Activated gamma-delta T cell treated with Interleukin-2 at 50 U/mL for 16 hours (primary cell): ENCODE measurements at places on chromosomes 12 and 14.

GRCh38 chr14:51023964-51024363, 70.9 kb downstream of the TRIM9 start:
- DNase-seq: no peak

DNA sequence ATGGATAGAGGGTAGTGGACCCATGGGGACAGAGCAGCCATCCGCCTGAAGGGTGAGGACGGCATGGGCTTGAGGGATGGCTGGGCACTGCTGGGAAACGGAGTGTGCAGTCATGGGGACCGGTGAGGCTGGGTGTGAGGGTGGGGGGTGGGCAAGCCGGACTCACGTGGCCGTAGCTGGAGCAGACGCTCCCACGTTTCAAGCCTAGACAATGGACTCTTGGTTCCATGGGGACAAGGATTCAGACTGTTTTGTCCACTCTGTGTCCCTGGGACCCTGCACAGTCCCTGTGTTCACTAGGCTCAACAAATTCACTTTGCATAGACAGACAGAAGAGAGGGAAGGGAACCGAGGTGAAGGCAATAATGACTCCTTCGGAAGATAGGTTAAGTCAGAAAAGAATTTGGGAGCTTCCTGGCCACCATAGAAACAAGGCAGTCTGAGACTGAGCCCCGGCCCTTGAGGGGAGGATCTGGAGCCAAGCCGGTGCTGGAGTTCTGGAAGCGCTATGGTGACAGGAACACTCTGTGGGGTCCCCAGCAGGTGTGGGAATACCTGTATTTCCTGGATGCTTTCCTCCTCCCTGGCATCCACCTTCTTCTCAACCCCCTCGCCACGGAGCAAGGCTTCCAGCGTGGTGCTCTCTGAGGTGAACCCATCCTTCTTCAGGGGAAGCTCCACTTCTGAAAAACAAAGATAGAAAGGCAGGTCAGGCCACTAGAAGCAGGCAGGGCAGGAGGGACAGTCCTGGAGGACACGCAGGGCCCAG, 162.5 kb downstream of the DPF3 start:
- DNase-seq: no peak

GRCh38 chr12:89208661-89209096, 143.6 kb downstream of the DUSP6 start:
- no peak for DNase-seq

GRCh38 chr12:115323223-115323905, 639.4 kb upstream of the TBX3 start:
- no peak for DNase-seq

GRCh38 chr12:120835304-120835612, 68.9 kb downstream of the SPPL3 start:
- DNase-seq: no peak

DNA sequence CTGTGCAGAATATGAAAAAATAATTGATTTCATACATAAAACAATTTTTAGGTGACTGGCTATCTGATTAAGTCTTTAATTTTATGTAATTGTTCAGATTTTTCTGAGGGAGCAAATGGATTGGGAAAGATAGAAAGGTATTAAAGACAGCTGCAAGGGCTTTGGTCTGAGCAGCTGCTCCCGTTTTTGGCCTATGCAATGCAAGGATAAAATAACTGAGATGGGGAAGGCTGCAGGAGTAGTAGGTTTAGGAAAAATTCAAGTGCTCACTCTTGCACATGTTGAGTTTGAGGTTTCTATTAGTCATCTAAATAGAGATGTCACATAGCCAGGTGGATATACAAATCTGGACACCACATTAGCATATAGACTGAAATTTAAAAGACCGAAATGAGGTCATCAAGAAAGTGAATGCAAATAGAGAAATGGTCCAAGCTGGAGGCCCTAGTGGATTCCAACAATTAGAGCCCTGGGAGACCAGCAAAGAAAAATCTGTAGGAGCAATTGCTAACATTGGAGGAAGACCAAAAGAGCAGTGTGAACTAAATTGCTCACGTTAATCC, 144.0 kb downstream of the PPFIA2 start:
- no peak for DNase-seq

DNA sequence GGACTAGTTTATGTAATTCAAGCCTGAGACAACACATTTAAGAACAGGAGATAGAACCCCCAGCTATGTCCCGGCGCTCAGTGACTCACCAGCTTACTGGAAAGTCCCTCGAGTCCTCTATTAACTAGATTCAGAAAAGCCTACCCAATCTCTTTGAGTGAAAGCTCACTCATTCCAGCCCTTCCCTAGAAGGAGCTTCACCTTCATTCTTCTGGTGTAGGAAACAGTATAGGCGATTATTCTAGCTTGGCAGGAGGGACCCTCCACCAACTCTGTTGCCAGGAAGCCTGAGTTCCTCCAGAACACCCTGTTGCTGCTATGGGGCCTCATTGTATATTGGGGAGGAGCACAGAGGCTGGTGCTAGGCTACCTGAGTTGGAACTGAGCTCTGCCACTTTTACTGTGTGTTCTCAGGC, 57.2 kb upstream of the AEBP2 start:
- no peak for DNase-seq

GRCh38 chr12:47876440-47876960, 28.3 kb downstream of the VDR start:
- no peak for DNase-seq

DNA sequence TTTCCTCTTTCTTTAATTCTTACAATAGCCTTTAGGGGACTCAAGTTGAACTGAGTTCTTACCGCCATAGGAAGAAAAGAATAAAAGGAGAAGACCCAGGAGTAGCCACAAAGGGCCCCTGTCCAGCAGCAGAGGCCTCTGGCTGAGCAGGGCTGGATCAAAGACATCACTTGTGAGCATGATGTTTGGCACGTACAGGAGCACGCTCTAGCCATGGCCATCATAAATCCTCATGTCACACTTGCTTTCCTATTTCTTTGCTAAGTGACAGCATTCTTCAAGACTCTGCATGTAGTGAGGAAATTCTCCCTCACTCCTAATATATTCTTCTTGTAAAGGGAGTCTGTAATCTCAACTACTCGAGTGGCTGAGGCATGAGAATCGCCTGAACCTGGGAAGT, 15.7 kb downstream of the CLEC4C start:
- no peak for DNase-seq

- no peak for DNase-seq
Measured at GRCh38 chr12:65125247-65125646, 4.1 kb upstream of the WIF1 start.

GRCh38 chr14:52840877-52841276, 49.5 kb upstream of the GNPNAT1 start:
- no peak for DNase-seq

- DNase-seq: no peak
Measured at GRCh38 chr14:66281036-66281776, 205.0 kb upstream of the CCDC196 start.

DNA sequence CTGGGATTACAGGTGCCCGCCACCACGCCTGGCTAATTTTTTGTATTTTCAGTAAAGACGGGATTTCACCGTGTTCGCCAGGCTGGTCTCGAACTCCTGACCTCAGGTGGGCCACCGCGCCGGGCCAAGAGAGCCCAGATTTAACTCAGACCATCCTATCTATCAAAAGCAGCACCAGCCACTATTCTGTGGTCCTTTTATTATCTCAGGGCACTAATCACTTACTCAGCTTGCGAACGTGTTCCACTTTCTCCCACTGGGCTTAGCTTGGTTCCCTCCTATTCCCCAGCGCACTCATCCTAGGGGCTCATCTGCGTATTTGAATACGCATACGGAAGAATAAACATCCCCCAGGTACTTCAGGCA, 16.2 kb upstream of the AACS start:
- DNase-seq: no peak

- no peak for DNase-seq
Measured at GRCh38 chr12:65318186-65318685, 39.8 kb downstream of the MSRB3 start.

DNA sequence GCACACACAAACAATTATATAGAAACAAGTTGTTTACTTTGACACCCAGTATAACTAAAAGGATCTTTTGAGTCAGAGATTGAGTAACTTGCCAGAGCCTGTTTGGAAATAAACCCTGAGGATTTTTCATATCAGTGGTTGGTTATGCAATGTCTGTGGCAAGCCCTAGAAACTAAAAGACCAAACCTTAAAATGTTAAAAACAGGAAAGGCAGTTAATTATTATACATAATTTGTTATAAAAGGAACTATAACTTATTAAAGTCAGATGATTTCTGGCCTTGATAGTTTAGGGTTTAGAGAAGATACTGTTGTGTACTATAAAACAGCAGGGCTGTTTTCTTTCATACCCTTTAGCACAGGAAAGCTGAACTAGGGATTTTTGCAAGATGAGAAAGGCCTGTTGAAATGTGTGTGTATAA, 44.1 kb downstream of the PSEN1 start:
- no peak for DNase-seq

DNA sequence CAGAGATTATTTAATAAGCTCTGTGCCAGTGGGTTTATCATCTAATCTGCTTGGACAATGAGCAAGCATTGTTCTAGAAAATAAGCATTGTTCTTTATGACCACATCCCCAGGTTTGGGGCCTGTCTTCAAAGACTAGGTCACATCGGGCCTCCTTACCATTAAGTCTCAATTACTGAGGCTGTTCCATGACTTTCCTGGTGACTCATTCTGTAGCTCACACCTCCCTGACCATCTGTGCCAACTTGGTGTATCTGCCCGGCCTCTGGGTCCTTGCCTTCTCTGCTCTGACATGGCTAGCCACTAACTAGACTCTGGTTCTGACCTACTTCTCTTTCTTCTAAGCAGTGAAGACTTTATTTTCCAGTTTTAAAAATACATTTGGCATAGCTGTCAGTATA, 44.4 kb upstream of the PLEKHA5 start:
- DNase-seq: no peak

GRCh38 chr12:121490401-121491281, 90.2 kb downstream of the KDM2B start:
- no peak for DNase-seq

GRCh38 chr14:45112896-45113781, 21.1 kb downstream of the FKBP3 start:
- no peak for DNase-seq

- DNase-seq: no peak
Measured at GRCh38 chr12:88026196-88026595, 3.0 kb downstream of the C12orf50 start.

GRCh38 chr14:54653712-54654469, 87.0 kb downstream of the SAMD4A start:
- no peak for DNase-seq

DNA sequence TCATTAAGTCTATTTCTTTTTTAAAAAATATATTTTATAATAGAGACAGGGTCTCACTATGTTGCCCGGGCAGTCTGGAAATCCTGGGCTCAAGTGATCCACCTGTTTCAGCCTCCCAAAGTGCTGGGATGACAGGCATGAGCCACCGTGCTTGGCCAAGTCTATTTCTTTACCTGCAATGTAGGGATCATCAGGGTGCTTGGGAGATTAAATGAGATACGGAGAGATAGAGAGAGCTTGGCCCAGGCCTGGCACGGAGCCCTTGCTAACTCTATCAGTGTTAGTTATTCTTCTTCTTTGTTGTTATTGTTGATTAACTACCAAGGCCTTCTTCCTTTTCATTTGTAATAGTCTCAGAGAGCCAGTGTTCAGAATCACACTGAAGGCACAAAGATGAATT, 3.1 kb downstream of the CABP1 start:
- no peak for DNase-seq

GRCh38 chr12:88307961-88308360, 165.9 kb downstream of the TMTC3 start:
- DNase-seq: no peak
